ENCODE measurements at places on chromosomes 11 and 22. TPM values are rescaled to one million over a fixed set of nuclear protein-coding genes. Genes with fewer than 3 reads are reported as not detected.

The APOA1 gene
- polyA plus RNA-seq: 0.60 TPM

The OR4A16 gene
- polyA plus RNA-seq: not detected

The HSPB2 gene
- polyA plus RNA-seq: 2.2 TPM

The RIMBP3B gene
- polyA plus RNA-seq: 0.09 TPM

The RDX gene
- 226 TPM for polyA plus RNA-seq

The ZDHHC5 gene
- 15.7 TPM for polyA plus RNA-seq

The CNIH2 gene
- 4.3 TPM for polyA plus RNA-seq

The FIBIN gene
- 0.33 TPM for polyA plus RNA-seq

The OR51S1 gene
- polyA plus RNA-seq: not detected

The SLN gene
- not detected for polyA plus RNA-seq

The PATE2 gene
- polyA plus RNA-seq: 0.14 TPM

The ADORA2A gene
- 4.1 TPM for polyA plus RNA-seq

The USH1C gene
- polyA plus RNA-seq: 1.8 TPM

The MPZL2 gene
- 2.1 TPM for polyA plus RNA-seq

The INS gene
- not detected for polyA plus RNA-seq

The CLNS1A gene
- 131 TPM for polyA plus RNA-seq

The SF3A1 gene
- polyA plus RNA-seq: 93.4 TPM

The SSTR3 gene
- polyA plus RNA-seq: not detected

The SCGB2A2 gene
- not detected for polyA plus RNA-seq

The JOSD1 gene
- 4.6 TPM for polyA plus RNA-seq

All from GM23338 (cell line).